ENCODE measurements at places on chromosomes 16 and 17.

DNA sequence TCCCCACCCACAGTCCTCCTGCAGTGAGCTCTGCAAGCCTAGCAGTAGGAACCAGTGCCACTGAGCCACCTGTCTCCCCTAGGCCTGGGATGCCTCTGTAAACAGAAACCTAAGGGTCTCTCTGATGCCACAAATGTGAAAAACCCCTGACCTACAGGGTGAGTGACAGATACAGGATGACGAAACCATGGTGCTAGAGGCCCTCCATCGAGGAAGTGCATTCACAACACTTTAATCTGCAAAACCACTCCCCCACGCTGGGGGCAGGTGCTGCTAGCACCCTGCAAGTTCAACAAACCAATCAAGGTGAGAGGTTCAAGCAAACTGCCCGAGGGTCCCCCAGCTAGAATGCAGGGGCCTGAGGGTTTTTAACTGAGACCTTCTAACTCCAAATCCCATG lies 59.5 kb downstream of the CDYL2 start:
- DNase-seq: no peak

DNA sequence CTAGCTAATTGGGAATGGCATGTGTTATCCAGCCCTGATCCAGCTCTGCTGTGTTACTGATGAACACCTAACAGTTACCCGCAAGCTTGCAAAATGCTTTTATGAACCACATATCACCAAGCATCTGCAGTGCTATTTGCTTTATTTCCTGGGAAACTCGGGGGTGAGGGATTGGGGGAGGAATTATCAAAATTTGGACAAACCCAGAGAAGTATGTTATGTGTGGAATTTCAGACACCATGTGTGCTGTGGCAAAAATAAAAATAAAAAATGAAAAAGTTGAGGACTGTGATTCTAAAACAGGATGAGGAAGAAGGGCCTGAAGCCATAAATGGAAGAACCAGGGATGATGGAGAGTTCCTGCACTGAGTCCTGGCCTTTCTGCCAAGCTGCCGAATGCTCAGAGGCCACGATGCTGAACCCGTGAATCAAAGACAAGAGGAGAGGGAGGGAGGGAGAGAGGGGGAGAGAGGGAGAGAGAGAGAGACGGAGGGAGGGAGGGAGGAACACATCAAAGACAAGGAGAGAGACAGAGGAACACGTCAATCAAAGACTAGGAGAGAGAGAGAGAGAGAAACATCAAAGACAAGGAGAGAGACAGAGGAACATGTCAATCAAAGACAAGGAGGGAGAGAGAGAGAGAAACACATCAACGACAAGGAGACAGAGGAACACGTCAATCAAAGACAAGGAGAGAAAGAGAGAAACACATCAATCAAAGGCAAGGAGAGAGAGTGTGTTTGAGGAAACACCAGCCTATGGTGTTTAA lies 89.8 kb downstream of the MRM3 start:
- no peak for DNase-seq

- DNase-seq: no peak
Observed at GRCh38 chr16:82945420-82946101, 318.8 kb downstream of the CDH13 start.

- no peak for DNase-seq
Observed at GRCh38 chr16:13123991-13124390, 222.6 kb downstream of the SHISA9 start.

- DNase-seq: no peak
Observed at GRCh38 chr16:52074133-52074532, 472.8 kb downstream of the TOX3 start.

DNA sequence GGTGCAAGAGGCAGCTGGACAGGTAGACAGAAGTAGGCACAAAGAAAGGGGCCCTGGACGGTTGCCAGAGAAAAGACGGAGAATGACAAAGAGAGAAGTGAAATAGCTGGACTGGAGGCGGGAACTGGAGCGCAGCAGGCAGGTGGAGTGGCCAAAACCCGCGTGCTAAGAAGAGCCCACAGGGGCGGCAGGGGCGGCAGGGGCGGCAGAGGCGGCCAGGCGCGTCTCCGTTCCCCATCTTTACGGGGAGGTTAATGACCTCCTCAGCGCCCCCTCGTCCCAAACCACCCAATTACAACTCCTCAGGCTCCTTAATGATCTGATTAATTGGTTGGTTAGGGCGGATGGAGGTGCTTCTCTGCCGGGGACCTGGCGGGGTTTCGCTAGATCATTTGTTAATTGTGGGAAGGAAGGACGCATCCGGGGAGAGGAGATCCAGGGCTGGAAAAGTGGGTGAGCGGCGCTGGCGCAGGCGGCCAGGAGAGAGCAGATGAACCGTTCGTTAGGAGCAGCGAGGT lies 15.4 kb upstream of the HOXB9 start:
- DNase-seq: no peak

- no peak for DNase-seq
Observed at GRCh38 chr17:11459861-11460331, 138.4 kb upstream of the DNAH9 start.

DNA sequence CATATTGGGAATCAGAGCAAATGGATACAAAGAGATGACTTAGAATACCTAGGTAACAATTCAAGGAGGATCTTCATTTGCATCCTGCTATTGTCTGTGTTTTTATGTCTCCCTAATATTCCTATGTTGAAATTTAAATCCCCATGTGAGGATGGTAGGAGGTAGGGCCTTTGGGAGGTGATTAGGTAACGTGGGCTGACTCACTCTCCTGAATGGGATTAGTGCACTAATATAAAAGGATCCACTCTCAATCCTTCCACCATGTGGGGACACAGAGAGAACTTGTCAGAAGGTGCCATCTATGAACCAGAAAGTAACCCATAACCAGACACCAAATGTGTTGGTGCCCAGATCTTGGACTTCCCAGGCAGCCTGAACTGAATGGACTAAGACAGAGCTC lies 83.4 kb downstream of the CDH8 start:
- no peak for DNase-seq

GRCh38 chr16:13426269-13426668 lies 493.7 kb upstream of the ERCC4 start:
- DNase-seq: no peak

GRCh38 chr17:41428591-41429291 lies 4.4 kb upstream of the KRT37 start:
- DNase-seq: no peak

- no peak for DNase-seq
Observed at GRCh38 chr16:57711993-57712392, 17.4 kb downstream of the DRC7 start.

- peak; percentile 27 for DNase-seq
Observed at GRCh38 chr17:17151055-17151454, 55.1 kb downstream of the PLD6 start.

DNA sequence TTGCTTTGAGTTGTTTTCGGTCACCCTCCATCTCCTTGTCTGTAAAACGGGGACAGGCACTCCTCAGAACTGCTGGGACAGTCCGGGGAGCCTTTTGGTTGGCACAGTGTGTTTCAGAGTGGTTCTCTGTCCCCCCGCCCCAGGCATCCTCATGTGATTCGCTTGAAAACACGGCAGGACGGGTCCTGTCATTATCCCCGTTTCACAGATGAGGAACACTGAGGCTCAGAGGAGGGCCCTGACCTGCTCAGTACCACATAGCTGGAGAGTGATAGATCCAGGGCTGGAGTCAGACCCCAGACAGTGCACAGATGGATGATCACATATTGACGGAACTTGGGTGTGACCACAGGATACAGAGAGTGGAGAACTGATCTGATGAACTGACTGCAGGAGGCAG lies 13.5 kb upstream of the ADGRG1 start:
- no peak for DNase-seq

GRCh38 chr16:58021661-58022551 lies 3.6 kb upstream of the MMP15 start:
- peak; percentile 49 for DNase-seq

Data from epithelial cell of prostate (primary cell).